ENCODE measurements at places on chromosomes 6 and 20.

DNA sequence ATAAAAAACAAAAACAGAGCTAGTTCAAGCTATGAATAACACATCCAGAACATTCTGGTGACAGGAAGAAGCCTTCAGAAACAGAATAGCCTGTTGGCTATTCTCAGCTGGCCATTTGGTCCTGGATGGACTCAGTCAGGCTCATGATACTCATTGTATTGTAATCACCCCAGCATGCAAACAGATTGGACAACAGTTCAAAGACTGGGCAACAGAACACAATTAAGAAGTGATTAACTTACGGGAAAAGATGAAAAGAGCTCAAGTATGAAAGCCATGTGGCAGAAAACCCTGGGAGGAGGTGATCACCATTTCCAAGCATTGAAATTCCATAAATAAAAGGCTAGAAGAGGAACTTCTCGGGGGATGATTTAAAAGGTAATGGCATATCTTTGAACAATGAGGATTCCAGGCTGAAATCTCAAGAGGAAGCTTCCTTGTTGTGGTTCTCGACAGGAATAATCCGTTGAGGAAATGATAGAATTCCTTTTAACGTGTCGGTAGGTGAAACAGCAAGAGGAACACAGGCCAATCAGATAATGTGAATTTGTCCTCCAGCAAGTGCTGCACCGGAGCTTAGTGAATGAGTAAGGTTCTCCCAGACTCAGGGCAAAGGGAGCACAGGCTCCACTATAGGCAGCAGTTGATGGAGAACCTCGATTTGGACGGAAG is 172.4 kb downstream of the BCAS1 start:
- DNase-seq: no peak

- DNase-seq: no peak
Measured at GRCh38 chr6:1313767-1314503, 2.0 kb downstream of the FOXQ1 start.

- peak; percentile 76 for DNase-seq
Measured at GRCh38 chr20:63896264-63897105, 1.6 kb downstream of the DNAJC5 start.

DNA sequence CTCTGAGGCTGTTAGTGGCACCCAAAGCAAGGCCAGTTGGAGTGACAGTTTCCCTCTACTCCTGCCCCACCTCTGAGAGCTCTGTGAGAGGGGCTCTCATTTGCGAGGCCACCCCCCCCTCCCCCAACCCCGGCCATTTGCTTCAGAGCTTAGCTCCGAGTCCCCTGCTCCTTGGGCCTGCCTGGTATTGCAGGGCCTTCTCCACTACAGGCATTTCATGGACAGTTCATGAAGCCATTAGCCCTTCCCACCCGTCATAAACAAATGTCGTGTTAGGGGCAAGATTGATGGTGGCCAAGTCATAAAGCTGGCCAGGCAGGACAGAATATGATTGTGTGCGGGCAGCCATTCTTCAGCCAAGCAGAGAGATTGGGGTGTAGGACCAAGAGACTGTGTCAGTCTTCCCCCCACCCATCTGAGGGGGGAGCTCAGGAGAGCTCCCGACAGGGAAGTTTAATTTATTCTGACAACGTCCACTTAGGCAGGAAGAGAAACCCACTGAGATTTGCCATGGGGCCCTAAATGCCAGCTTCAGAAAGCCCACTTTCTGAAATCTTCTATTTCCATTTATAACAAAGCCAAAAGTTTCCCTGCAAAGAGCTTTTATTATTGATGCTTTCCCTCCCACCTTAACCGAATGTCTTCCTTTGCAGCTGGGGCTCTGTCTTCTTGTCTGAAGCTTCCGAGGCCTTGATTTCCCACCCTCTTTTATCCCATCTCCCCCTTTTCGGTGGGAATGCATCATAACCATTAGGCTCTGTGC is 7.2 kb downstream of the FOXC1 start:
- peak; percentile 48 for DNase-seq

DNA sequence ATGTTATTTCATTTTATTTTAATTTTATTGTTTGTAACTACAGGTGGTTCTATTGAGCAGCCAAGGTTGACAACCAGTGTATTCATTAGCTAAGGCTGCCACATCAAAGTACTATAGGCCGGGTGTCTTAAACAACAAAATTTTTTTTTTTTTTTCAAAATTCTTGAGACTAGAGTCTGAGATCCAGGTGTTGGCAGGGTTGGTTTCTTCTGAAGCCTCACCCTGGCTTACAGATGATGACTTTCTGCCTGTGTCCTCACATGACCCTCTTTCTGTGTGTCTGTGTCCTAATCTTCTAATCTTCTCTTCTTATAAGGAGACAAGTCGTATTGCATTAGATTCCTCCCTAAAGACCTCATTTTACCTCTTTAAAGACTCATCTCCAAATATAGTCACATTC is 208.4 kb downstream of the MANEA start:
- no peak for DNase-seq

DNA sequence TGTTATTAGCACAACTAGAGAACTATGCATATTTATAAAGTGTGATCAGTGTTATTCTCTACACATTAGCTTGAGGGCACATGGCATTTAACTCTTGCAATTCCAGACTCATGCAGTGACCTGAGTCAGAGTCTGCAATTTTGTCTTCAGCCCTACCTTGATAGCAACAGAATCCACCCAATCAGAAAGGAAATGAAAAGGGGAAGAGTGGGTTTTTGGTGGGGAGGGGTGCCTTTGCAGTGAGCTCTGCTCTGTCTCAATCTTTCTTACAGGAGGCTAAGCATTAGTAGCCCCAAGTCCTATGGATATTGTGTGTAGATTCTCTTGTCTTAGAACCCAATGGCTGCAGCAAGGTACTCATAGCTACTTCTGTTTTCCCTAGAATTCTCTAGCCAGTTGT is 489.2 kb downstream of the DHX35 start:
- DNase-seq: no peak

DNA sequence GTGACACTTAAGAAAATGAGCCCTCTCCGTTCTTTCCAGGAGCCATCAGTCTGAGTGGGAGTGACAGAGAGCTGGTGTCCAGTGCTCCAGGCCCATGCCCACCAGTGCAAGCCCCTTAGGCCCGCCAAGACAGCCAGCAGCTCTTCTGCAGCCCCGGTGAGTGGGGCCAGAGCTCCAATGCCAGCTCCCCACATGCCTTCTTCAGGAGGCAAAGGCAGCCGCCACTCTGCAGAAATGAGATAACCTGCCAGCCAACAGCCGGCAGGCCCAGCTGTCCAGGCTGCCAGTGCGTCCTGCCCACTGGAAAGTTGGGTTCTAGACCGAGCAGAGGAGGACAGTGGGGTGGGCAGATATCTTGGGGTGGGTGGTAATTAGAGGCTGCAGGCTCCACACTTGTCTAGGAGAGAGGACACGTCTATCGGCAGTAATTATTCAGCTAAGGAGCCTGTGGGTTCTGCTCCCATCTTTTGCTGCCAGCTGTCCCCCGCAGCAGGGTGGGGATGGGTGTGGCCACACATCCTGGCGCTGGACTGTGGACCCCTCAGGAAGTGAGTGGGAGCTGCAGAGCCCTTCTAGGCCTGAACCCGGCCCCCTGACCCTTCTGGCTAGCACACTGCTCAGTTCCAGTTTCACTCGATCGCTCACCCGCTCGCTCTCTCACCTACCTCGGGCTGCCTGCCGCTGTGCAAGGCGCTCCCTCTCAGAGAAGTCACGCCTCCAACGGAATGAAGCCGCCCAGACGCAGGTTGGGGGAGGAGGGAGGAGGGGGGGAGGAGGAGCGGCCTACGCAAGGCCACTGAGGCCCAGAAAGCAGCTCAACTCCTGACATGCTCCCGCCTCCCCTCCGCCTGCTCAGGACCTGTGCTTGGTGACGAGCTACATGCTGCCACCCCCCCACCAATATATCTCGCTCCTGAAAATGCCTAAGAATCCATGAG is 3.6 kb downstream of the GRM4 start:
- no peak for DNase-seq

DNA sequence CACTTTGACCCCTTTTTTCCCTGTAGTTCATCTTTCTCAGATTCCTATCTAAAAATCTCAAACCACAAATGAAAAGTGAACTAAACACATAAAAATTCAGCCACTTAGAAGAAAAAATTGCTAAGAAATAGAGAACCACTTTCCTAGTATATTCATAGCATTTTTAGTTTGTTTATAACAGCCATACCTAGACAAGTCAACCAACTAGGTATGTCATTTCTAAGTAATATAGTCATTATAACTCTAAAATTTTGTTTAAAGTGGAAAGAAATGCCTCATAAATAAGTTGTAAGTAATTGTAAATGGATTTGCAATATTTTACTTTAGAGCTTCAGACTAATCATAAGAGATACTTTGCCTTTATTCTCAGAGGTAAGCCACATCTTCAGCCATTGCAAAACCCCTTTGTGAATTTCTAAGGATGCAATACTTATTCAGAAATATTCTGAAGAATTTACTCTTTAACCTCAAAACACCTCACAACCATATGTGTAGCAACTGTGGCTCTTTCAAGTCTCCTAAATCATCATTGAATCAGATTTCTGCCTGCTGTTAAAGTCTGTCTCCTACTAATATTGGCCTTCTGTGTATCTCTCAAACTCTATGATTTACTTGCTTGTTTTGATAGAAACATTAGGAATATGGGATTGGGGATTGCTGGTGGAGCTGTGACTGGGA is 6.9 kb upstream of the SUMO4 start:
- no peak for DNase-seq

DNA sequence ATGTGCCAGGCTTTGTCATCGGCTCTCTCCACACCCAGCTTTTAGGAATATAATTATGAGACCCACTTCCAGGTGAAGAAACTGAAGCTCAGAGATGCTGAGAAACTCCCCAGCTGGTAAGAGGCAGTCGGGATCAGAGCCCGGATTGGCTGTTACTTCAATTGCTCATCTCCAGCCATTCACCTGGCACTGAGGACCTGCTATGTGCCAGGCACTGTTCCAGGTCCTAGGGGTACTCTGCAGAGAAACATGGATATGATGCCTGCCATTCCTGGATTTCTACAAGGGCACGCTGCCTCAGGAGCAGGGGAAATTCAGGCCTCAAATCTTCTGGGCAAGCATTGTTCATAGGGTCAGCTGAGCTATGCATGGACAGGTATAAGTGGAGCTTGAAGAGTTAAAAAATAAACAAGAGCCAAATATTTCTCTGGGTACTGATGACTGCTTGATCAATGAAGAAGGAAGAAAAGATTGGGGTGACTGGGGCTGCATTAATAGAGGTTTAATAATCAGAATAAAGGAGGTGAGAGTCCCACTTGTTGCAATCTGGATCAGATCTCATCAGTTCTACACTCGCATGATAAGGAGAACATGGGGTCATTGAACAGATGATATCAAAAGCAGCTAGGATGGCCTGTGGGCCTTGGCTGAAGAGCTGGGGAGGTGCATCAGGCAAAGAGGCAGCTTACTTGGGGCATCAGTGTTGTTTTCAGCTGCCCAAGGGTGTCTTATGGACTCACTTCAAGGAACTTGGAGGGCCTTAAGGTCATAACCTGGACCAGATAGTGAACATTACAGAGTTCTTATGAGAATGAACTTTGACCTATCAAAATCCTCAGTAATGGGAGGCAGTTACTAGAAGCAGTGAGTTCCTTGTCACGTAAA is 80.9 kb upstream of the TOX2 start:
- no peak for DNase-seq

DNA sequence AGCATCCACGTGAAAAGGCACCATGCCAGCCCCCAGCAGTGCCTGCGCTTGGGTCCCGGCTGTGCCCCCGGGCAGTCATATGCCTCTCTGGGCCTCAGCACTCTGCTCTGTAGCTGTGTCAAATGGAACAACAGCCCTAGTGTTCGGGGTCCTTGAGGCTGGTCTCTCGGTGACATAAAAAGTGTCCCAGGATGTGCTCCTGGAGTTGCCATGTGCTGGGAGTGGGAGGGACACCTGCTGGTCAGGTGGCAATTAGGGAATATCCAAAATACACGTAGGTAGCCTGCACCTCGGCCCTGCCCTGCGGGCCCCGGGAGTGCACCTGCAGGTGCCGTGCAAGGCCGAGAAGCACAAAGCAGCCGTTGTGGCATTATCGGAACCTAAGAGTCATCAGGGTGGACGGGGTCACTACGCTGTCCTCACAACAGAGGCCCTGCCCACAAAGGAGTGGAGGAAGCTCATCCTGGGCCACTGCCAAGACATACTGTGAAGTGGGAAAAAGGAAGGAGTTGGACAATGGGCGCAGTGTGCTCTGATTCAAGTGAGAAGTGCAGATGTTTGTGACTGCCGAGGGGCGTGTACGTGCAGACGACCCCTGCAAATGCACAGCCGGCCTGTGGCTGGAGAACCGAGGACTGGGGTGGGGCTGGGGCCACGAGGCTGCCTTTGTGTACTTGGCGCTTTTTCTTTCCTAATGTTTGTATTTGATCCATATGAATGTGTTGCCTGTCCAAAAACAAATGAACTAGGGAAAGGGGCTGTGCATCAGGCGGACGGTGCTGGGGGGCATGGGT is 24.6 kb downstream of the SLCO4A1 start:
- DNase-seq: no peak

GRCh38 chr6:87027021-87027420 is 67.9 kb downstream of the CGA start:
- DNase-seq: no peak

DNA sequence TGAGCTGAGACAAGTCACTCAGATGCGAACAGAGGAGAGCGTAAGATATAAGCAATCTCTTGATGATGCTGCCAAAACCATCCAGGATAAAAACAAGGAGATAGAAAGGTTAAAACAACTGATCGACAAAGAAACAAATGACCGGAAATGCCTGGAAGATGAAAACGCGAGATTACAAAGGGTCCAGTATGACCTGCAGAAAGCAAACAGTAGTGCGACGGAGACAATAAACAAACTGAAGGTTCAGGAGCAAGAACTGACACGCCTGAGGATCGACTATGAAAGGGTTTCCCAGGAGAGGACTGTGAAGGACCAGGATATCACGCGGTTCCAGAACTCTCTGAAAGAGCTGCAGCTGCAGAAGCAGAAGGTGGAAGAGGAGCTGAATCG is 9.5 kb upstream of the SNRNP48 start:
- no peak for DNase-seq

DNA sequence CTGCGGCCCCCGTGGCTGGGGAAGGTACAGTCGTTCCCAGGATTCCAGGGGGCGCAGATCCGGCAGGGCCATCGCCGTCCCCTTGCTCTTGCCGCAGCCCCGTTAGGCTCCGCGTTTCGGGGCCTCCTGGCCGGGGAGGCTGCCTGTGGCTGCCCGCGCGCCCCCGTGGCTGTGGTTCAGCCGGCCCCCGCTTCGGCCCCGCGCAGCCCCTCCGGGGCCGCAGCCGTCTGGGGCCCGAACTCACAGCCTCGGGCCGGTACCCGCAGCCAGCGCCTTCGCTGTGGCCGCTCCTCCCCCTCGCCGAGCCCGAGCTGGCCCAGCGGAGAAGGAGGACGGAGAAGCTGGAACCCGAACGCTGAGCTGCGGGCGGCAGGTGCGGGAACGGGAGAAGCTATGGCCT is 1826.9 kb upstream of the DEFB115 start:
- DNase-seq: no peak

- DNase-seq: no peak
Measured at GRCh38 chr6:10235344-10235743, 179.5 kb downstream of the TFAP2A start.

- DNase-seq: no peak
Measured at GRCh38 chr6:12714022-12714421, 2.5 kb upstream of the PHACTR1 start.

DNA sequence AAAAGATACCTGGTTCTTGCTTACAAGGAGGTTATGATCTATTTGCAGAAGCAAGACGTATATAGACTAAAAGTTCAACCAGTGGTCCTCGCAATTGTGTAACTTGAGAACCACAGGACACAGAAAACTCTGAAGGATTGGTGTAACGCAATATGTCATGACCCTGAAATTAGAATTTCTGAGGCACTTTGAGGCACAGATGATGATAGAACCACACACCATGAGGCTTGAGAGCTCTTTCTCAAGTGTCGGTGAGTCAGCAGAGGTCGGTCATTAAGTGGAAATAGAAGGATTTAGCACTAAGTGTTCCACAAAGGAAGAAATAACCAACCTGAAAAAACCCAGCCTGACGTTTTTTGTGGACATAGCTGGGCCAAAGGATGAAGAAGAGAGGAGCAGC is 15.3 kb upstream of the CCN2 start:
- DNase-seq: no peak
